ENCODE measurements at places on chromosomes 6 and 20. TPM values are rescaled to one million over a fixed set of nuclear protein-coding genes. Genes with fewer than 3 reads are reported as not detected.

KHDC1 gene
- 3.9 TPM for total RNA-seq

CBLN4 gene
- total RNA-seq: not detected

SIRPD gene
- not detected for total RNA-seq

MUCL3 gene
- not detected for total RNA-seq

RGS17 gene
- total RNA-seq: 27.5 TPM

KCNK16 gene
- not detected for total RNA-seq

STMND1 gene
- not detected for total RNA-seq
